ENCODE measurements at places on chromosomes 3 and 15. TPM values are rescaled to one million over a fixed set of nuclear protein-coding genes. Genes with fewer than 3 reads are reported as not detected.

PLSCR4 gene
- polyA plus RNA-seq: 28.4 TPM

LARP6 gene
- 108 TPM for polyA plus RNA-seq

LRRC49 gene
- 8.6 TPM for polyA plus RNA-seq

DNA sequence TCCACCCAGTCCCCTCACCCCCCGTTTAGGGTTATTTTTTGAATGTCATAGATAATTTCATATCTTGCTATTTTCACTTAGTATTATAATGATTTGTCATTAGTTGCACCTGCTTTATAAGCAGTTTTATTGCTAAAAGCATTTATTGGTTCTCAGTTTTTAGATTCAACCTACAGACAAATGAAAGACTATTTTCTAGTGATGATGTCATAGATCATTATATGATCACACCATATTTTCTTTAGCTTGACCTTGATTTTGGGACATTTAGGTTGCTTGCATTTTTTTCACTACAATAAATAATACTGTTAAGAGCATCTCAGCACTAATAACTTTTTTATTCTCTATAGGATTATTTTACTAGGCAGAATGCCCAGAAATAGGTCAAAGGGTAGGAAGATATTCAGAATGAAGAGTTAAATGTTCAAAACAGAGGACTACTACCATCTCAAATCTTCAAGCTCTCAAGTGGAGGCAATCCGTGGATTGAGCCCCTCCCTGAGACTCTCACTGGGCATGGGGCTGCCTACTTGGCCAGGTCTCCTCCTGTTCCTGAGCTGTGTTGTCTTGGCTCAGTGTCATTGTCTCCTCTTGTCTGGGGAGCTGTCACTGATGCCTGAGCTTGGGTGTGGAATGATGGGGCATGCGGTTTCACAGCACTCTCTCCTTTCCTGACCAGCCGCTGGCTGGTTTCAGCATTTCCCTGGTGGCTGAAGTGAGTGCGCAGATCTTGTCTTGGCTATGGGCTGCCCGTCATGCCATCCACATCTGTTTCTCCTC, 28.4 kb downstream of the CHCHD6 start:
- no peak for DNase-seq

- no peak for DNase-seq
These were observed 243.2 kb downstream of the NEK10 start for GRCh38 chr3:27125821-27126501.

- DNase-seq: no peak
These were observed 111.8 kb upstream of the LYSMD4 start for GRCh38 chr15:99845009-99845408.

- no peak for DNase-seq
These were observed 154.5 kb downstream of the KLF13 start for GRCh38 chr15:31481142-31481541.
